ENCODE measurements at places on chromosomes 2 and 18. TPM values are rescaled to one million over a fixed set of nuclear protein-coding genes. Genes with fewer than 3 reads are reported as not detected.

DNA sequence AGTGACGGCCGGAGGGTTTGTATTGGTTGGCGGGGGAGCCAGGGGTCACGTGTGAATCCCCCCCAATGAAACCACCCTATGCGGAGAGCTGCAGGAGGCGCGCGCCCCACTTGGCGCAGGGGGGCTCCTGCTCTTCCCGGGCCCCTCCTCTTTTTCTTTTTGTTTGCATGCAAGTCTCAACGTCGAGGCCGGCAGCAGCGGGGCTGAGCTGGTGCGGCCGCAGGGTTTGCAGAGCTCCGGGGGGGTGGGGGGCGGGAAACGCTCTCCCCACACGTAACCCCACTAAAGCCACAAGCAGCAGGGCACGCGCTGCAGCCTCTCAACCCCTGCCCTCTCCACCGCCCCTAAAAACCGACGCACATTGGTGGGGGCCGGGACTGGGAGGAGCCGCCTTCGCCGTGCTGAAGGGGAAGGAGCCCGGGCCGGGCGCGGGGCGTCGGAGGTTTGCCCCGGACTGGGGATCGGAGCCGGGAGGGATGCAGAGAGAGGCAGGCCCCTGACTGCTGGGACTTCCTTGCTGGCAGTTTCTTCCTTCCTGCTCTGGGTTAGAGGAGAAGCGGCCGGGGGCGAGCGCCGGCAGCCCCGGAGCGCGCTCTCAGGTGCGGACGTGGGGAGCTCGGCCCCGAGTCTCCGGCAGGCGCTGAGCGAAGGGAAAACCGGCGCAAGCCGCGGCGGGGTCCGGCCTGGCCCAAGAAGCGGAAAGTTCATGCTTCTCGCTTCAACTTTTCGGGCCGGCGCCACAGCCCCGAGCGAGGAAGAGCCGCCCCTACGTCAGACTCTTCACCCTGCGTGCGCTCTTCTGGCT is 864 bp downstream of the LBH start:
- DNase-seq: peak; percentile 82

DNA sequence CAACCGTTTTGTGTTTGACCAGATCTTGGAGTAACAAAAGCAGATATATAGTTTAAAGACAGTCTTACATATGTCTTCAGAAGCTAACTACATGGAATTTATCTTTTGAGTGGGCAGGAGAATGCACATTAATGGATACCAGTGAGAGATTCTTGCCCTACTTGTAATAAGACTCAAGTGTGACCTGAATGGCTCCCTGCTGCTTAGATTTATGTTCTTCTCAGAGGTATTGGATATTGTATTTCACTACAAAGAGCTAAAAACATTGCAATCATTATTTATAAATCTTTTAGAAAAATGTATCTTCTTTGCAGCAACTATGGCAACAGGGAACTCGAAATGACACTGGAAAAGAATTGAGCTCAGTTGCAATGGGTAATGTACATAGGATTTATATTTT is 227.7 kb downstream of the LRRTM4 start:
- no peak for DNase-seq

GRCh38 chr2:191515551-191515950 is 162.4 kb upstream of the NABP1 start:
- no peak for DNase-seq

DNA sequence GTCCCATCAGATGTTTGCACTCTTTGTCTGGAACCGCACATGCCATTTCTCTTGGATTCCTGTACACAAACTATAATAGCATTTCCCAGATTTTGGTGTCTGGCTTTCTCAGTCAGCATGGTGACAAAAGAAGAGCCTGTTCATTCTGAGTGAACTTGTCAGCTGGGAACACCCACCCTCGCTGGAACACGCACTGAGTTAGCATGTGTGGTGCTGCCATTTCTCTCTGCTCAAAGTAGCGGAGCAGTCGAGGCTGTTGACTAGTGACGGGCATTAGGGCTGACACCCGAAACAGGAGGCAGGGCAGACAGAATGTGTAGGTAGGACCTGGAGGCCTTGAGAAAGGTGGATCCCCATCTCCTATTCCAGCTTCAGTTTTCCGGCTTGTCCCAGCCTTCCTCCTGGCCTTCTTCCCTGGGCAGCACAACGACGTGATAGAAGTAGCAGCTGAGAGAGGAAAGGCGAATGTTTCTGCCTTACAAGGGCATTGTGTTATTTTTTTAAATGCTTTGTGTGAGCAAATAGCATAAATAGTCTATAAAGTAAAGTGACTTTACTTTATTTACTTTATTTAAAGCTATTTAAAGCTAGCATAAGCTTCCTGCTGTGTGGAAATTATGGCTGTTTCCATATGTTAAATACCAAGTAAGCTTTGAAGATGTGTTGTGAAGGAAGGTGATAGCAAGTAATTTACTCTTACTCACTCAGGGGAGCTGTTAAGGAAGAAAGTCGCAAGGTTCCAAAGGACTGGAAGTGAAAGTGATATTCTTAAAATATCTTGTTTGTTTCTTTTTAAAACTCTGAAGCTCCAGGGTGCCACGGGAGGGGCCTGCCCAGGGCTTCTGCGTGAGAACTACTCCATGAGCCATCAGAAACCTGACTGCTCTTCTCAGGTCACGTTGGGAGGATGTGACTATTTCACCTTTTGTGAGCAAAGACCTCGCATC is 272.6 kb downstream of the NEDD4L start:
- DNase-seq: peak; percentile 17

COL3A1 gene
- not detected for total RNA-seq

Measured in activated CD4-positive, alpha-beta T cell treated with anti-CD3 and anti-CD28 coated beads, Interleukin-2, amount 10 ng/mL, durations not matched to agents 7 days and 5 days (primary cell).